ENCODE measurements at places on chromosomes 5 and 9.

DNA sequence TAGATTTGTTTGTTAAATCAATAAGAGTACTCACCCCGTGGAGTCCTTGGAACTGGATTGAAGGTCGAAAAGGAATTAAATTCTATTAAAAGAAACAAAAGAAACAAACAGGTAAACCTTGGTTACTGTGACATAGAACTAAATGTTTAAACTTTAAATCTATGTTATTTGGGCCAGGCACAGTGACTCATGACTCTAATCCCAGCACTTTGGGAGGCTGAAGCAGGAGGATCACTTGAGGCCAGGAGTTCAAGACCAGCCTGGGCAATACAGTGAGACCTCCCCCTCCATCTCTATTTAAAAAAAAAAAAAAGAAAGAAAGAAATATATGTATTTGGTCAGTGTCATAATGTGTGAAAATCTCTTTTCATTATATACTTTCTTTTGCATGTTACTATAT, 18.7 kb downstream of the ELL2 start:
- no peak for DNase-seq

DNA sequence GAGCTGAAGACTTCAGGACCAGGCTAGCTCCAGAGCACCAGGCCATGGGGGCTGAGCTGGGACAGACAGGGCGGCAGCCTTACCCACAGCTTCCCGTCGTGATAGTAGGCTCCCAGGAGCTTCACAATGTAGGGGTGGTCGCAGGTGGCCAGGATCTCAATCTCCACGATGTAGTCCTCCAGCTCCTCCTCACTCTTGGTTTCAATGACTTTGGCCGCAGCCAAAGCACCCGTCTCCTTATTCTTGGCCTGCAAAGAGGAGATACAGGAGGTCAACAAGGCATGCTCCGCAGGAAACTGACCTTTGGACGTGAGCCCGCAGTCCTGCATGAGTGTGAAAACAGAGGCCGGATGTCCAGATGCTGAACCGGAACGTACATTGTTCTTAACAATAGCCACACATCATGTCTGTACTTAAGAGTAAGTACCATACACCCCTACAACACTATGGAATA, 31.5 kb downstream of the STK10 start:
- DNase-seq, result no peak

DNA sequence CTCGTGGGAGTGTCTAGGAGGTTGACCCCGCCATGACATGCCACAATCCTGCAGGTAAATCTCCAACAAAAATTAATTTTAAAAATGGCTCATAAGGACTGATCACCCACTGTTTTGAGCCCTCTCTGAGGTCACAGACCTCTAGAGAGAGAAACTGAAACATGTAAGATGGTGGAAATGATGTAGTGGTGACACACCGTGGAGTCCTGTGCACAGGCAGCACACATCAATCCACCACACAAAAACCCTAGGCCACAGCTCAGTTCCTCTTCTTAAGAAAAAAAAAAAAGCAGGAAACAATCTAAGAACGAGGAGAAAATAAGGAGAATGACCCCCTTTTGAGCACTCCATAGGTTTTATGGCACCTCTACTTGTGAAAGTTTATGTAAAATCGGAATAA, 93.8 kb upstream of the FAM120A start:
- peak; percentile 2 for DNase-seq

- no peak for DNase-seq
These were observed 8.8 kb upstream of the POLR1E start for GRCh38 chr9:37476930-37477329.

- DNase-seq, result no peak
These were observed 146.4 kb upstream of the ERCC6L2 start for GRCh38 chr9:95729046-95729445.

DNA sequence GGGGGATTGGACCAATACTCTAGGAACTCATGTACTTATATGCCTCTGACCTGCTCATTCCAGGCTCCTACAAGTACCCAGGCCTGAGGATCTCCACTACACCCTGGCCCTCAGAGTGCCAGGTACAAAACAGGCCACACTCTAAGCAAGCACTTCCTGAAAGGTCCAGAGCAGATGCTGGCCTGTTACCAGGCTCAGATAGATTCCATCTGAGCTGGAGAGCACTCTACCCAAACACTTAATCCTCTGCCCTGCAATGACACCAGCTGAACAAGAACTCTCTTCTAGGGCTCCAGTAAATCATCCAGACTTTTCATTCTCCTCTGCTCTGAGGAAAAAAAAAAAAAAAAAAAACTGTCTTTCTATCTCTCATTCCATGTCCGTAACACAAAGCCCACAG, 2.9 kb downstream of the P4HA2 start:
- DNase-seq, result no peak

DNA sequence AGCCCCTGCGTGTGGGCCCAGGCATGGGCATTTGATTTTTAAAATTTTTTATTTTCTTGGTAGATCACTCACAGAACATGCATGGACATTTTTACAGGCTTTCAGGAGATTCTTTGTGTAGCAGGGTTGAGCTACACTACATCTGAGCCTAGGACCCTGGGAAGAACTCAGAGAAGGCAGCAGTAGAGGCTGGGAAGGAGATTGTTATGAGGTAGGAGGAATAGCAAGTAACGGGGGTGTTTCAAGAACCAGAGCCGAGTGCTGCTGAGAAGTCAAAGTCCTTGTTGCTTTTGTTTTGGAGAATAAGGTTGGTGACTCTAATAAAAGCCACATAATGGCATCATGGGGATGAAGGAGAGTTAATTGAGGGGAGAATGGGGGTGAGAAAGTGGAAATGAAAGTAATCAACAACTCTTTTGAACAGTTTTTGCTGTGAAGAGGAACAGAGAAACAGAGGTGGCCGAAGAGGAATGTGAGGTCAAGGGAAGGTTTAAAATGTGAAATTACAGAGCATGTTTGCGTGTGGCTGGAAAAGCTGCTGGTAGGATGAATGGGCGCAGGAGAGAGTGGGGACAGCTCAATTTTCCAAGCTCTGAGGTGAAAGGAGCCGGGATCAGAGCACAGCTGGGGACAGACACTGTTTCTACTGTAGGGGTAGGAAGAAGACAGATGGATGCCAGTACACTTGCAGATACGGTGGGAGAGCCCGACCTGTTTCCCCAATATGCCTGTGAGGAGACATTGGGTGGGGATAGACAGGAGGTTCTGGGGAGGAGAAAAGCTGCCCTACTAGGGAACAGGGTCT, 4.7 kb upstream of the PDLIM7 start:
- no peak for DNase-seq

DNA sequence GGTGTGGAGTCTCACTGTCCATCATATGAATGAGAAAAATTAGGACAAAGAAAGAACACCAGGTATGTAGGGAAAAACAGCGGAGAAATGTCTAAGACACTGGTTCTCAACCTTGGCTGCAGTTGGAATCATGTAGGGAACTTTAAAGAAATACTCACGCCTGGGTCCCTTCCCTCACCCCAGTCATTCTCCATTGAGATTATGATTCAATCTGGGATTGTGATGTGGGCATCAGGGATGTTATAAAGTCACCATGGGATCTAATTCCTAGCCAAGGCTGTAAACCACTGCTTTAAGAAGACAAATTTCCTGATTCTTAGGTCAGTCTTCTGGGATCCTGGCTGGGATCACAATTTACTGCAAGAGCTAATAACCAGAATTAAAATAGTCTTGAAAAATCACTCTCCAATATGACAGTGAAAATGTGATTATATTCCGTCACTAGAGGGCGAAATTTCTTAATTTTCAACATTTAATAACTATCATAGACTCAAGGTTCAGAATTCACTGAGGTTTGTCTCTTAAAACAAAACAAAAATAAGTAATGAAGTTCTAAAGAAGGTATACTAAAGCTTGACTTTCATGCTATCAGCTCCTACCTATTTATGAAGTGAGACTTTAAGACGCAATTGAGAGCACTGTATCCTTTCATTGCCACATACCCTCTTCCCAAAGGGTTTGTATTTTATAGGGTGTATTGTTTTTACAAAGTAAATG, 60.5 kb downstream of the GLDC start:
- no peak for DNase-seq

GRCh38 chr9:76023715-76024195, 133.3 kb downstream of the PCSK5 start:
- peak; percentile 74 for DNase-seq
